ENCODE measurements at places on chromosomes 13 and 19.

GRCh38 chr13:101612735-101613134 is 160.3 kb downstream of the ITGBL1 start:
- DNase-seq = no peak

DNA sequence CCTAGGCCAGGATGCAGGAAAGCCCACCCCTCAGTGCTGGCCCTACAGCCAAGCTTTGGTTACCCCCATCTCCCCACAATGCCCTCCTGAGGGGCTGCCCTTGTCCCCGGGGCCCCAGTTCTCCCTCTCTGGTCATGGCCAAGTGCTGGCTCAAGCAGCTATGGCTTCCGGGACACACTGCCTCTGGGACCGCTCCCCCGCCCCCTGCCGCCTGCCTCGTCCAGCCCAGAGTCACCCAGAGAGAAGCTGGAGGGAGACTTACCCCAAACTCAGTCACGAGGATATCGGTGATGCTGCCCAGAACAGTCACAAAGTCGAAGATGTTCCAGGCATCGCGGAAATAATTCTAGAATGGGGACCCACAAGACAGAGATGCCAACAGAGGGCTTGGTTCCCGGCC is 94.7 kb downstream of the IER2 start:
- DNase-seq = no peak

- DNase-seq = no peak
Measured at GRCh38 chr19:46951171-46951986, 68.3 kb upstream of the NPAS1 start.

- DNase-seq = no peak
Measured at GRCh38 chr13:26601669-26602068, 44.2 kb downstream of the WASF3 start.

- no peak for DNase-seq
Measured at GRCh38 chr13:53142306-53142705, 113.7 kb downstream of the OLFM4 start.

DNA sequence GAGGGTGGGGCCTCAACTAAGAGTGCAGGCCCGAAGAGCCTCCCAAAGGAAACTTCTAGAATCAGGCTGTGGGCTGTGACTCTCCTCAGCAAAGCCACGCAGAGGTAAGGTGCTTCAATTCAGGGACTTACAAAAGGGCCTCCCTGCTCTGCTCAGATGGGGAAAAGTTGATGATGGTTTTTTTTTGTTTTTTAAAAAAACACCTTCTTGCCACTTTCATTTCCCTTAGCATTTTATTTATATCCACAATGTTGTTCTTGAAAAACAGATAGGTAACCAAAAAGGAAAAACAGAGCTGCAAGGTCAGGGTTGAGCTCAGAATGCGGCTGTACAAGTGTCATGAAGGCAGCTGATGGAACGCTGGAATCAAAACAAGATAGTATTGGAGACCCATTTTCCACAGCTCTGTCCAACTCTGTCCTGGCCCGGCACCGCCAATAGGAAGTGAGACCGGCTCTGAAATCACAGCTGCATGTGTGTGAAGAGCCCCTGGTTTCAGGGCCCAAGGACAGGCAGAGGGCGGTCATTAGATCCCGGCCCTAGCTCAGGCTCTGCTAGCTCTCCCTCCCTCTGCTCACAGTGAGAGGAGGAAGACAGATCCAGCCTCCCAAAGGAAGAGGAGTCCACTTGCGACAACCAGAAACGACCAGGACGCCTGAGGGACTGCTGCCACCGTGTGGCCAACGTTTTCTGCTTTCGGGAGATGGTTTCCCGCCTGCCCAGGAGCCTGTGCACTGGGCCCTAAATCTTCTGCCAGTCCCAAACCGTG is 58.3 kb downstream of the KLF2 start:
- peak; percentile 3 for DNase-seq

DNA sequence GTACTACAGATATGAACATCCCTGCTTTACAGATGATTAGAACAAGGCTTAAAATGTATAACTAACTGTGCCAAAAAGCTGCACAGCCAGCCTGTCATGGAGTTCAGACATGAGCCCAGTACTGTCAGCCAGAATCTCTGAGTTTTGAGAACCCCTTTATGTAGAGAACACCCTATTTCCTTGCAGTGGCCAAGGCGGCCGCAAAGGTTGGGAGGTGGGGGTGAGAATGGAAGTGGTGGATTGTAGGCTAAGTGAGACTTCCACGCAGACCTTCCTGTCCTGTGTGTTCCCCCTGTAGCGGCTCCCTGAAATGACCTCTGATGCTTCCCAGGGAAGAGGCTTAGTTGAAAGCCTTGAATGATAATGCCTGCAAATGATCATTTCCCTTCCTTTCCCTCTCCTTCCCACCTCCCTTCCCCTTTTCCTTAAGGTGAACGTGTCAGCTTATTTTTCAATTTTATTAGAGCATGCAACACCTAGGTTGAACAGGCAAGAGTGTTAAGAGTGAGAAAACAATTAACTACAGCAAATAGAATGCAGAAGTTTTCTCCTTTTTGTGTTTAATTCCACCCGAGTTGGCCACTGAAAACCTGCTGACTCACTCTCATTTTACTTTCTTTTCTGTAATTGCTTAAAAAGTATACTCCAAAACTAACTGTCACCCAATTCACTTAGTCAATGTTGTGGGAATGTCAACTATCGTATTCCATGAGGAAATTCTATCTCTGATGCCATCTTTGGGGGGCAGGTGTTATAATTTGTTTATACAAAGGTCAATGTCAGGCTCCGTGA is 167.0 kb upstream of the EDNRB start:
- no peak for DNase-seq

- DNase-seq = no peak
Measured at GRCh38 chr13:48403151-48403631, 9.7 kb downstream of the LPAR6 start.

All from DMS 273 treated with DMSO at 0.1 percent for 48 hours (cell line).